T-helper 1 cell (primary cell): ENCODE measurements at places on chromosomes 5 and 9.
A peak's percentile ranks its signal among the peaks of the same experiment; 100 is the strongest.

DNA sequence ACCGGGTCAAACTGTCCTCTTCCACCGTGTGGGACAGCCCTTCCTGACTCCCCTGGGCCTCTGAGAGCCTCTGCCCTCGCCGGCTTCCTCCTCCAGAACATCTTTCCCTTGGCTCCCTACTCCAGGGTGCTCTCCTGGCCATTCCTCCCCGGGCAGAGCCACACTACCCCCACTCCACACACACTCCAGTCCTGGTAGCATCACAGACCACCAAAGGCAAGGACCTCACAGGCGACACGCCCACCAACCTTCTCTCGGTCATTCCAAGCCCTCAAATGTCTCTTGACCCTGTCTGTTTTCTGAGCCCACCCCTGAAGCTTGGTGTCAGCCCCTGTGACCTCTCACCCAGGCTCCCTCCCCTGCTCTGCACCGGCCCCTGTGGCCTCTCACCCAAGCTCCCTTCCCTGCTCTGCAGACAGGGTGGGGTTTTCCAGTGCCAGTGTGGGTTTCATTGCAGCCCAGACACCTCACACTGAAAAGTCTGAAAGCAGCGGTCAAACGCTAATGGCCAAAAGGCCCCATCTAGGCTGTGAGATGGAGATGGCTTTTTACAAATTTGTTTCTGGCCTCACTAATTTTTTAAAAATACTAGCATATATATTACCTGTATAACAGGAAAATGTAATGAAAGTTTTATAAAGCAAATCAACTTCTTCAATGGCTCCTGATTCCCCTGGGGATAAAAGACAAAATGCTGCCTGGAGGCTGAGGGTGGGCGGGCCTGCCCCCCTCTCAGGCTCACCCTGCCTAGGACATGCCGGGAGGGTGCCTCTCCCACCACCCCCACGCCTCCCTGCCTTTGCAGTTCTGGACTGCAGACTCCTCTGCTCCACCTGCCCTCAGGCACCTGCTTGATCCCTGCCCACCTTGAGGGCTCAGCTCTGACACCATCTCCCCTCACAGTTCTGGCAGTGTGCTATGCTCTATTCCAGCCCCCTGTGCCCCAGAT, 10.5 kb downstream of the LRRC26 start:
- DNase-seq = no peak

DNA sequence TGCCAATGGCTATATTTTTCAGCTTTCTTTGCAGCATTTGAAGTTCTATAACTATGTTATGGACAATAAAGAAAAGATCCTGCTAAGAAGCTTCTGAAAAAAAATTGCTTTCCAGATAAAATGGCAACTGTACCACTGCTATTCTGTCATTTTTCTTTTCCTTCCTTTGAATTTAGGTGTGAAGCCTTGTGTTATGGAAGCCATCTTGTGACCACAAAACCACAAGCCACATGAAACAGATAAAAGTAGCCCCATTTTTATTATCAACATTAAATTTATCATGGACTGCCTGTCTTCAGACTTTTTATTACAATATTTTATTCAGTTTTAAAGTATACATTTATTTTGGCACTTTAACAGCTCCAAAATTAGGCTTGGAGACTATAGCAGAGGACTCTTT, 289.9 kb upstream of the ACTBL2 start:
- DNase-seq = no peak

DNA sequence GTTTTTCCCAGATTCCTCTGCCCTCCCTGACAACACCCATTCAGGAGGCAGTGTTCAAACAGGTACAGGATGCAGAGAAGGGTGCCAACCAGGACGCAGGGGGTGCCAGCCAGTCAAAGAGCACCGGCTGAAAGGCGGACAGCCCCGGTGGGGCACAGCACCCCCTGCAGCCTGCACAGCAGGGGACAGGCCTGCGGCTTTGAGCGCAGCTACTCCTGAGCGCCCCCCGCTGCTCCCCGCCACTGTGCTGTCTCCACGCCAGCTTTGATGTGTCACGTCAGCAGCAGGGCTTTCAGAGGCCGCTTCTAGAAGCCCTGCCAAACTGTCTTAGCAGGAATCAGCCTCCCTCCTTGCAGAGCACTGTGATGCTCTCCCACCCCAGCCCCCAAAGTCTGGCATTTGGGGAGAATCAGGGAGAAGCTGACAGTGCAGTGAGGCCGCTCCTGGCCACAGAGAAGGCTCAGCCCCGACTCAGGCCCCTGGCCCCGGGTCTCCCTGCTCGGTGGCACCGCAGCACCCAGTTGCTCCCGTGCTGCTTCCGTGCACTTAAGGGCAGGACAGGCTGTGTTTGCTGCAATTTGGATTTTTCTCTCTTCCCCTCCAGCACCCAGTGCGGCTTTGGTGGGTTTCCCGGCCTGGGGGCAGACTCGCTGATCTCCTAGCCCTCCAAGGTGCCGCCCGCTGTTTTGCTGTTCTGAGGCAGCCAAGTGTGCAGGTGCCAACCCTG, 20.3 kb downstream of the AK8 start:
- no peak for DNase-seq

GRCh38 chr9:87545858-87546257, 48.2 kb downstream of the DAPK1 start:
- no peak for DNase-seq

GRCh38 chr5:36414869-36415282, 113.2 kb upstream of the RANBP3L start:
- DNase-seq = no peak

DNA sequence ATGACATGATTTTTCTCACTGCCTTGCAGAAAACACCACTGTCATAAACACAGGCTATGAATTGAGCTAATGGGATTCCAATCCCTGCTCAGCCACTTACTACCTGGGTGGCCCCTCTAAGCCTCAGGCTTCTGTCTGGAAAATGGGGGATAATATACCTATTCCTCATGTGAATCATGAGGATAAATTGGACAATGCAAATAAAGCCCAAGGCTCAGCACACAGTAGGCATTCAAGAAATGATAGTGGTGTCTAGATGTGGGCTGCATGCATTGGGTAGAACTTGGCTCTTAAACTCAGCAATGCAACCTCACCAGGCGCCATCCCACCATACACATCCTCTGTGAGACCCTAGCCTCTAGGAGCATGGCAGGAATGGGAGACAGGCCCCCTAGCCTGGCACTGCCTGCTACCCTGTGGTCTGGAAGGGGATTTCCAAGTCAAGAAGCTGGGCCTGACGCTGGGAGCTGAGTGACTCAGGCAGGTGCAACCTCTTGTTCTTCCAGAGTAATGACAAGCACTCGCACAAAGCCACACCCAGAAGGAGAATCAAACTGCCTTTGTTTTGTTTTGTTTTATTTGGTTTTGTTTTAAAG, 2.3 kb upstream of the TNIP1 start:
- peak; percentile 77 for DNase-seq

DNA sequence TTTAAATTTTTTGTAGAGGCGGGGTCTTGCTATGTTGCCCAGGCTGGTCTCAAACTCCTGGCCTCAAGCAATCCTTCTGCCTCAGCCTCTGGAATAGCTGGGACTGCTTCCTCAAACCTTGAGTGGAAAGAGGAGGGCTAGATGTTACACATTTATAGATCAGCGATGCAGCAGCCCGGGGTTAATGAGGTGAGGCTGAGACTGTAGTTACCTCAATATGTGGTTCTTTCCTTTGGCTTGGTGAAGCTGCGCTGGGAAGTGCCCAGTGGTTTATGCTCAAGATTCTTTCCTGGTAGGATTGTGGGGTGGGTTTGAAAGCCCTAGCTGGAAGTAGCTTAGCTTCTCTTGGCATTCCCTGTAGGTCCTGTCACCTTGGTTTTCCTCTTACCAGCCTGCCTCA, 22.5 kb downstream of the ZNF618 start:
- no peak for DNase-seq

- no peak for DNase-seq
These were observed 27.8 kb downstream of the CSF1R start for GRCh38 chr5:150058480-150059126.

DNA sequence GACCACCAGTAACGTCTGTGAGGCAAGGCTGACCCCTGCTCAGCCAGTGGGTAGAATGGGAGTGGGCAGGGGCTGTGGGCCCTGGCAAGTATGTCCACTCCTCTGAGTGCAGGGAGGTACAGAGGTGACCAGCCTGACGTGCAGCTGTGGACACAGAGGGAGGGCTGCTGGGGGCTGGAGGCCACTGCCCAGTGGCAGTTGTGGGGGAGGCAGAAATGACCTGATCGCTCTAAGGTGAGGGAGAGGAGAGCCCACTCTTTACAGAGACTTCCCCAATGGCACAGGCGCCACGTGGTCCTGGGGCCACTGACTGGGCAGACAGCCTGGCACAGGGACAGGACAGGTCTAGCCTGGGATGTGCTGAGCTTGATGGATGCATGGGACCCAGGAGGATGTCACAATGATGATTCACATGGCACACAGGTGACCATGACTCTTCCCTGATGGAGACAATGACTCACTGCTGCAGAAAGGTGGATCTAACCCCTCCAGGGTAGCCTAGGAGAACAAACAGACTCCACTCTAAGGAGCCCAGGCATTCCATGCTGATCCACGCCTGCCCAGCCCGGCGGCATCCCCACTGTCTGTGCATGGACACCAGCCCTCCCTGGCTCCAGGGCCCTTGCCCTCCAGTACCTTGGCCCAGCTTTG, 7.7 kb downstream of the LPCAT1 start:
- no peak for DNase-seq

DNA sequence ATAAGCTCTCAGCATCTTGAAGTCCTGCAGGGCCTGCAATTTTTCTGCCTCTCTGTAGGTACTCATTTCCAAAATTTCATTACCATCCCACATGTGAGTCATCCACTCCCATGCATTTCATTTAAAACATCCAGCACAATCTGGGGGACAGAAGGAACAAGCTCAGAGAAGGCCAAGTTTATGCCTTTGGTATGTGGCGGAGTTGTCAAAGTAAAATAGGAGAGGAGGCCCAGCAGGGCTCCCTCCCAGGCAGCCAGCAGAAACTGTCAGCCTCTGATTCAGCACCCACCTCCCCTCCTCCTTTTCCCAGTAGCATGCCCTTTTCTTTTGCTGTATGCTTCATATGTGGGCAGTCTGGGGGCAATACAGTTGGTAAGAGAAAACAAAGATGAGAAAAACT, 126.4 kb upstream of the ZNF366 start:
- no peak for DNase-seq
